Bladder microvascular endothelial cell (primary cell): ENCODE measurements at places on chromosomes 5 and 9. TPM values are rescaled to one million over a fixed set of nuclear protein-coding genes. Genes with fewer than 3 reads are reported as not detected.

Gene SH3GL2
- total RNA-seq: 0.06 TPM in 1 of 2 replicates, not detected in the other

Gene MOB3B
- total RNA-seq: under 0.01 and 2.0 TPM in 2 replicates

Gene PPP2R2B
- total RNA-seq: not detected in 2 replicates

Gene SLC24A2
- total RNA-seq: not detected in 2 replicates

Gene TXNDC8
- not detected in 2 replicates for total RNA-seq

Gene GRM6
- not detected in 2 replicates for total RNA-seq

Gene PRRT1B
- not detected in 2 replicates for total RNA-seq

Gene SV2C
- not detected in 2 replicates for total RNA-seq

Gene GABRA1
- total RNA-seq: not detected in 2 replicates

Gene BSPRY
- not detected in 2 replicates for total RNA-seq

Gene TNFSF15
- 0.32 and 11.5 TPM in 2 replicates for total RNA-seq

Gene ADGRD2
- under 0.01 TPM in 1 of 2 replicates, not detected in the other for total RNA-seq

Gene SELENOP
- 33.8 and 63.1 TPM in 2 replicates for total RNA-seq

Gene ANXA1
- total RNA-seq: 1,056 and 1,273 TPM in 2 replicates
